ENCODE measurements at places on chromosomes 3 and 15.

GRCh38 chr3:21517184-21517583 lies 233.8 kb downstream of the ZNF385D start:
- no peak for DNase-seq

GRCh38 chr3:129356756-129357425 lies 71.5 kb downstream of the EFCAB12 start:
- DNase-seq, result no peak

- DNase-seq, result no peak
Observed at GRCh38 chr3:177194299-177194698, 3.0 kb downstream of the TBL1XR1 start.

GRCh38 chr15:66946578-66947164 lies 118.7 kb upstream of the SMAD3 start:
- peak; percentile 71 for DNase-seq

DNA sequence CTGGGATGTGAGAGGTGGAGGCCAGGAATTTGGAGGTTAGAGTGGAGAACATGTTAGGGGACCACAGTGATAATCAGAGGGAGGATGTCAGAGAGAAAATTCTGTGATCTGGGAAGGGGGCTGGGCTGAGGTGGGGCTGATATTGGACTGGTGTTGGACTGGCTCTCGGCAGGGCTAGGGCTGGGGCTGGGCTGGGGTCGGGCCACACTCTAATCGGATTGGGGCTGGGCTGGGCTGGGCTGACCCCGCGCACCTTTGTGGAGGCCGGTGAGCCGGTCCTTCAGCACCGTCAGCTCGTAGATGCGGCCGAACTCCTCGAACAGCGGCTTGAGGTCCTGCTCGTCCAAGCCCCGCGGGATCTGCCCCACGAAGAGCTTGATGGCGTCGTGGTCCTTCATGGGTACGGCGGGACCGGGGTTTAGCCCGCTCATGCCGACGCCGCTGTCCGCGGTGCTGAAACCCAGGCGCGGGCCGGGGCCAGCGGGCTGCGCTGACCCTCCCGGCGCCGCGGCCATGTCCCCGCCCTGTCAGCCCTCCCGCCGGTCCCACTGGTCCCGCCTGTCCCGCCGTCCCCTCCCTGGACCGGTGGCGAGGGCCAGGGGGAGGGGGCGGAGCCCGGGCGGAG lies 485 bp downstream of the CELF6 start:
- DNase-seq, result no peak

DNA sequence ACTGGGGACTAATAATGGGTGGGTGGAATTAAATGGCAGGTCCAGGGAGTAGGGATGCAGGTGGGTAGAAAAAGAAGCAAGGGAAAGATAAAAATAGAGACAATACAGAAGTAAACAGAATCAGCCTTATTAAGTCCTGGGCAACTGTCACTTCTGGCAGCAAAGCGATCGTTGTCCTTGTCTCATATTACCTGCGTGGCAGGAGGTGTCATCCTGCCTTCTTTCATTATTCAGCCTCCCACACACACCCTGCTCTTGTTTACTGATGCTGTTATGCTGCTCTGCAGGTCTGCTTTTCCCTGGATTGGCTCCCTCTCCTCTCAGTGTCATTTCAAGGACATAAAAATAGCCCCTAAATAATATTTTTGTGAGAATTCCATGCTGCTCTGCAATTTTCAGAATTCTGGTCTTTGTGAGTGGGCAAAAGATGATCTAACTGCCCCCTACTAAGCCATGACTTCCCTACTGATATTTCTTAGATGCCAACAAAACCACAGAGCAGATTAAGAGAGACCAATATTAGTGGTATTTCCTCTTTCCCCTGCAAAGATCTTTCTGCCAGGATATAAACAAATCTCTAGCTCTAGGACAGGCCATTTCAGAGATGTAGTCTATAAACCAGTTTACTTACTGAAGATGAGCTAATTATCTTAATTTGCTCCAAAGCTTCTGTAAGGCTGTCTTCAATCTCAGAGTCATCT lies 8.5 kb downstream of the VEPH1 start:
- no peak for DNase-seq

DNA sequence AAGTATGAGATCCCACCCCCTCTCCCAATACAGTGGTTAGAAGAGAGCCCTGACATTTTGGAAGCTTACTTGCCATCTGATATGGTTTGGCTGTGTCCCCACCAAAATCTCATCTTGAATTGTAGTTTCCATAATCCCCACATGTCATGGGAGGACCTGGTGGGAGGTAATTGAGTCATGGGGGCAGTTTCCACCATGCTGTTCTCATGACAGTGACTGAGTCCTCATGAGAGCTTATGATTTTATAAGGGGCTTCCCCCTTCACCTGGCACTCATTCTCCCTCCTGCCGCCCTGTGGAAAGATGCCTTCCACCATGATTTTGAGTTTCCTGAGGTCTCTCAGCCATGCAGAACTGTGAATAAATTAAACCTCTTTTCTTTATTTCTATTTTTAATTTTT lies 28.8 kb upstream of the HES1 start:
- no peak for DNase-seq

- DNase-seq, result no peak
Observed at GRCh38 chr15:89448825-89449224, 47.6 kb downstream of the RHCG start.

GRCh38 chr15:91572110-91572509 lies 281.4 kb upstream of the SLCO3A1 start:
- DNase-seq, result no peak

- DNase-seq, result no peak
Observed at GRCh38 chr15:52103217-52104207, 9.1 kb downstream of the BCL2L10 start.

DNA sequence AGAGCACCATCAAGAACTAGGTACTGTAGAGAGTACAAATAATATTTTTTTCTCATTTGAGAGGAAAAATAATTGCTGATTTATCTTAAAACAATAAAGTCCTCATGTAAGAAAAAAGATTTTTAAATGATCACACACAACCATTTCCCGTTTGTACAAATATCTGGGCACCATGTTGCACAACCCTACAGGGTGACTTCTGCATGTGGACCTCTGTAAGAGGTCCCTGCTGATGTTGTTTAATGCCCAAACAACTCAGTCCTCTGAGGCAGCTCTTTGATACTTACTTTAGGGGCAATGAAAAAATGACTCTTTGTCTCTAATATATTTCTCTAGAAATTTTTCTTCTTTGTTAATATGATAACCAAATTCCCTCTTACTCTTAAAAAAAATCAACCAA lies 168.1 kb upstream of the SATB1 start:
- peak; percentile 3 for DNase-seq

GRCh38 chr15:95690631-95691340 lies 639.7 kb upstream of the NR2F2 start:
- DNase-seq, result no peak

GRCh38 chr3:41065340-41065739 lies 134.0 kb upstream of the CTNNB1 start:
- DNase-seq, result no peak

DNA sequence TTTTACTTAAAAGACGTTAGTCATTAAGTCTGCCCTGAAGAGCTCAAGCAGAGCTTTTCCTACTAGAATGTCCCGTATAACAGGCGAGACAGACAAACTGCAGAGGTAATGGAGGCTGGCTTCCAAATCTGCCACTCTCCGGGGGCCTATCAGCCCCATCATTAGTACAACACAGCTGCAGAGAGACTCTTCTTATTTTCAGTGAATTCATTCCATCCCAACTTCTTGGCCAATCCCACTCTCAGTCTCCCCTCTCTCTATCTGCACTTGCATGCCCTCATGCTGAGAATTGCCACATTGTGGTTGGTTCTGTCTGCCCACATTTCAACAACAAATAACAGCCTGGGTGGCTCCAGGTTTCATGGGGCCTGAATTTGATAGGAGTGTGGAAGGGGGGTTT lies 412.7 kb downstream of the ERC2 start:
- no peak for DNase-seq

- no peak for DNase-seq
Observed at GRCh38 chr15:75346796-75347221, at the start of gene NEIL1. NEIL1 (plus strand) TSS chr15:75347039; CDS start chr15:75348906, 1,867 bp downstream.

GRCh38 chr3:28012830-28013229 lies 228.6 kb upstream of the CMC1 start:
- DNase-seq, result no peak

- DNase-seq, result no peak
Observed at GRCh38 chr15:52338058-52338457, 42.5 kb upstream of the MYO5C start.

DNA sequence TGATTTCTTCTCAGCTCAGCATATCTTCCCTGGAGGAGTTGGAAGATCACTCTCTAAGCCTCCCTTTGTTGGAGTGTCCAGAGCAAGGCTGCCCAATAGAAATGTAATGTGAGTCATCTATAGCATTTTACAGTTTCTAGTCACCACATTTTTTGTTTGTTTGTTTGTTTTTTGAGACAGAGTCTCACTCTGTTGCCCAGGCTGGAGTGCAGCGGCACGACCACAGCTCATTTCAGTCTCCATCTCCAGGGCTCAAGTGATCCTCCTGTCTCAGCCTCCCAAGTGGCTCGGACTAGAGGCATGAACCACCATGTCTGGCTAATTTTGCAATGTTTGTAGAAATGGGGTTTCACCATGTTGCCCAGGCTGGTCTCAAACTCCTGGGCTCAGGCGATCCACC lies 21.3 kb downstream of the KLHL6 start:
- DNase-seq, result no peak

- DNase-seq, result no peak
Observed at GRCh38 chr3:174959556-174960065, 100.5 kb downstream of the NAALADL2 start.

All from HL-60 (cell line).